ENCODE measurements at places on chromosomes 13 and 19. TPM values are rescaled to one million over a fixed set of nuclear protein-coding genes. Genes with fewer than 3 reads are reported as not detected.
A peak's percentile ranks its signal among the peaks of the same experiment; 100 is the strongest.

COG6 gene
- total RNA-seq: 38.7 TPM

SRRM5 gene
- 0.35 TPM for total RNA-seq

DNA sequence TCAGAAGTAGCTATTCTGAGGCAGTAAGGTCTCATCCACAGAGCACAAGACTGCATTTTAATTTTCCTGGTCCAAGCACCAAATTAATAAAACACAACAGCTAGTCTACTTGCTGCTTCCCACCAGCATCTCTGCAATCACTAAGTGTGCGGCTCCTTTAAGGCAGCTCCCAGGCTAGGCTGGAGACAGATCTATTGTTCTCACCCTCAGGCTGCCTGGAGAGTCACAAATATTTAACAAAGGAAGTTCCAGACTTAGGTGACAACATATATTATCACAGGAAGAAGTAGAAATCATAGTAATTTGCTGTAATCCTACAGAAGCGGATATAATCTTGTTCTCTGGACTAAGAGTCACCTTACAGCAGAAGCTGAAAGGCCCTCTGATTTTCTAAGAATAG, 2.2 kb upstream of the EID2 start:
- no peaks in the 10 kb centered on the region for H3K36me3 ChIP-seq
- peaks cover 27% of the 10 kb centered on the region for H3K27me3 ChIP-seq
- peaks cover 20% of the 10 kb centered on the region for H3K4me1 ChIP-seq
- H3K27ac ChIP-seq: no peak overlapping the region
- peak; percentile 15 for DNase-seq
- H3K4me3 ChIP-seq: no peak overlapping the region

GRCh38 chr19:54209811-54210494, 9.3 kb downstream of the RPS9 start:
- H3K27ac ChIP-seq: peak overlapping the region; percentile 68
- no peak overlapping the region for H3K4me3 ChIP-seq
- peaks cover 20% of the 10 kb centered on the region for H3K36me3 ChIP-seq
- no peaks in the 10 kb centered on the region for H3K27me3 ChIP-seq
- H3K4me1 ChIP-seq: peaks cover 48% of the 10 kb centered on the region

GRCh38 chr13:62643799-62644524, 1228.3 kb upstream of the PCDH20 start:
- H3K36me3 ChIP-seq: no peaks in the 10 kb centered on the region
- H3K27ac ChIP-seq: no peak overlapping the region
- no peaks in the 10 kb centered on the region for H3K4me1 ChIP-seq
- H3K4me3 ChIP-seq: no peak overlapping the region

SYNE4 gene
- total RNA-seq: 0.55 TPM

DNA sequence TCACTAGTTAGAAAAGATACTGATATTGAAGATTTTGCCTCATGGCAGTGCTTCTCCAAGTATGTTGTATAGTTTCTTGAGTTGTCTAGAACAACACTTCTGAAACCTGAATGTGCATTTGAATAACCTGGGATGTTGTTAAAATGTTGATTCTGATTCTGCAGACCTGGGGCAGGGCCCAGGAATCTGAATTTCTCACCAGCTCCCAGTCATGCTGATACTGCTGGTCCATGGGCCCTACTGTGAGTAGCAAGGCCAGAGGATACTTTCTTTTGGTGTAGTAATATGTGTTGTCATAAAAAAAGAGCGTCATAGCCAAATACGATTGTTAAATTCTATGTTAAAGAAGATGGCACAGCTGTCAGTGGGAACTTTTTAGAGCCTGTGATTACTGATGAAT, 41.6 kb upstream of the C1QTNF9 start:
- H3K4me3 ChIP-seq: no peak overlapping the region
- no peak overlapping the region for H3K27ac ChIP-seq
- H3K27me3 ChIP-seq: no peaks in the 10 kb centered on the region
- DNase-seq: no peak

DNA sequence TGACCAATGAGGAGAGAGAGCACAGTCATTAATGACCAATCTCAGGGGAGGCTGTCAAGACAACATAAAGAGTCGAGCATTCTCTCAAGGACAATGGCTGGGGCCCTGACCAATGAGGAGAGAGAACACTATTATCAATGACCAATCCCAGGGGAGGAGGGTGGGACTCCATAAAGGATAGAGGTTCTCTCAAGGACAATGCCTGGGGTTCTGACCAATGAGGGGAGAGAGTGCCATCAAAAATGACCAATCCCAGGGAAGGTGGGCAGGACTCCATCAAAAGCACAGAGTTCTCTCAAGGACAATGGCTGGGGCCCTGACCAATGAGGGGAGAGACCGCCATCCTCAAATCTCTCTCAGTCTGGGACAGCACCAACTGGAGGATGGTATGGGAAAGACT, 3.3 kb upstream of the KLK11 start:
- no peak overlapping the region for H3K4me3 ChIP-seq
- H3K36me3 ChIP-seq: no peaks in the 10 kb centered on the region
- H3K27me3 ChIP-seq: no peaks in the 10 kb centered on the region
- no peaks in the 10 kb centered on the region for H3K4me1 ChIP-seq
- no peak overlapping the region for H3K27ac ChIP-seq

ASF1B gene
- total RNA-seq: 4.5 TPM

ZNF763 gene
- total RNA-seq: 4.3 TPM

DNA sequence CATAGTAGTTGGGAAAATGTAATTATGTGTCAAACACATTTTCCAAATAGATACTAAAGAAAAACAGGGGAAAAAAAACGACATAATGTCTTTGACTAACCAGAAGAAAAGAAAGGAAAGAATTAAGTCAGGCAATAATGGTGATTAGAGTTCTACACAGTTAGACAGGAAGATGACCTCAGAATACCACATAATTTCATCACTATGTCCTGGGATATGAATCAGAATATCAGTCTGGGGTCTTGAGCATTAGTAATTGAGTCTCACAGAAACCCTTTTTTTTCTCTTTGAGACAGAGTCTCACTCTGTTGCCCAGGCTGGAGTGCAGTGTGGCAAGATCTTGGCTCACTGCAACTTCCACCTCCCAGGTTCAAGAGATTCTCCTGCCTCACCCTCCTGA, 503.4 kb downstream of the SLITRK1 start:
- no peak overlapping the region for H3K4me3 ChIP-seq
- H3K27me3 ChIP-seq: no peaks in the 10 kb centered on the region
- H3K4me1 ChIP-seq: peaks cover 7% of the 10 kb centered on the region
- DNase-seq: no peak

IRS2 gene
- total RNA-seq: 52.3 TPM

DNA sequence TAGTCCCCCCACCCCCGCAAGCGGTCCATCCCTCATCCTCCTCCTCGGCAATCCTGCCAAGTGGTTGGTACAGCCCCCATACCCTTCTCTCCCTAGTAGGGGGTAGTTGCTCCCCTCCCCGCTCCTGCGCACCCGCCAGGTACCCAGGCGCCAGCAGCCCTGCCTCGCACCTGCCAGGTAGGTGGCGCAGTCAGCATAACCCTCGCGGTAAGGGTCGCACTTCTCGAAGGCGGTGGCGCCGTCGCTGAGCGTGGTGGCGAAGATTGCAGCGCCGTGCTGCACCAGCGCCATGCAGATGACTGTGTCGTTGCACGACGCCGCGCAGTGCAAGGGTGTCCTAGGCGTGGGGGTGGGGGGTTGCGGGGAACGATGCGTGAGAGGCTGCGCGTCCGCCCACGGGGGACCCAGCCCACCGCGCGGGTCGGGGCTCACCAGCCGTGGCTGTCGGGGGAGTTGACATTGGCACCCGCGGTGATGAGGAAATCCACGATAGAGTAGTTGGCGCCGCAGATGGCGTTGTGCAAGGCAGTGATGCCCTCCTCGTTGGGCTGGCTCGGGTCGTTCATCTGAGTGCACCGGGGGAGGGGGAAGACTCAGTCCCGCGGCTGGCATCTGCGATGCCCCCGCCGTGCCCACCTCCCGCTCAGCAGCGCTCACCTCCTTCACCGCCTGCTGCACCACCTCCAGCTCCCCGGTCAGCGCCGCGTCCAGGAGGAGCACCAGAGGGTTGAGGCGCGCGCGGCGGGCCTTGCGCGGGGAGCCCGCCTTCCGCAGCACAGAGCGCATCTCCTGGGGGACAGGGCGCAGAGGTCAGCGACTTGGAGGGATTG, 15.2 kb upstream of the ERCC2 start:
- H3K27ac ChIP-seq: no peak overlapping the region
- H3K36me3 ChIP-seq: peaks cover 1% of the 10 kb centered on the region
- no peaks in the 10 kb centered on the region for H3K27me3 ChIP-seq
- DNase-seq: no peak
- peaks cover 2% of the 10 kb centered on the region for H3K4me1 ChIP-seq

DNA sequence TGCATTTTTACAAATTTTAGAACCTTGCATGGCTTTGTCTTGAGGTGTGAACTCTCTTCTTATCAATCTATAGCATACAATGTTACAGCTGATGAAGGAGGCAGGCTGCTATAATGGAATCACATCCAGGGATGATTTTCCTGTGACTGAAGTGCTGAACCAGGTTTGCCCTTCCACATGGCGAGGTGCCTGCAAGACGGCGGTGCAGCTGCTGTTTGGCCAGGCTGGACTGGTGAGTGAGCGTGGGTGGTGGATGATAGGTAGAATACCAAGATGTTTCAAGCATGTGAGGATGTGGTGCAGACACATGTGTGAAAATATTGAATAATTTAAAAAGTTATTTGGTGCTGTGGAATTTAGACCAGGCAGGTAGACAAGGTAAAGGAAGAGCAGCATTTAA, 34.9 kb upstream of the GPI start:
- no peaks in the 10 kb centered on the region for H3K27me3 ChIP-seq
- H3K27ac ChIP-seq: no peak overlapping the region
- no peak for DNase-seq
- H3K4me3 ChIP-seq: no peak overlapping the region
- H3K36me3 ChIP-seq: peaks cover 48% of the 10 kb centered on the region

DNA sequence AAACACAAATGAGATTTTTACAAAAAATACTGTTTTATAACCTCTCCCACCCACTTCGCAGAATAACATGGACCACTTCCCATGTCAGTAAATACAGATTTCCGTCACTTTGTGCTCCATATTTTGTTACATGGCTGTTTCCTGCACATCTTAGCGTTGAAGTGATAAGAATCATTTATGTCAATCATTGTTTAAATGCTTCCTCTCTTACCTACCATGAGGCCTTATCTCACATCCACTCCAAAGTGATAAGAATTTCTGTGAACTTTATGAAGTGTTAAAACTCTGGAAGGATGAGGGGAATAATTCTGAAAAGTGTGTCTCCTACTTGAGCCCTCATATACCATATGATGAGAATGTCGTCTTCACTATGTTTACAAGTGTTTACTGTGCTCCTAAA, 36.6 kb upstream of the IL17D start:
- H3K36me3 ChIP-seq: peaks cover 8% of the 10 kb centered on the region
- no peak overlapping the region for H3K27ac ChIP-seq
- DNase-seq: no peak
- peaks cover 1% of the 10 kb centered on the region for H3K4me1 ChIP-seq
- no peaks in the 10 kb centered on the region for H3K27me3 ChIP-seq

IQCN gene
- total RNA-seq: 6.9 TPM

DNA sequence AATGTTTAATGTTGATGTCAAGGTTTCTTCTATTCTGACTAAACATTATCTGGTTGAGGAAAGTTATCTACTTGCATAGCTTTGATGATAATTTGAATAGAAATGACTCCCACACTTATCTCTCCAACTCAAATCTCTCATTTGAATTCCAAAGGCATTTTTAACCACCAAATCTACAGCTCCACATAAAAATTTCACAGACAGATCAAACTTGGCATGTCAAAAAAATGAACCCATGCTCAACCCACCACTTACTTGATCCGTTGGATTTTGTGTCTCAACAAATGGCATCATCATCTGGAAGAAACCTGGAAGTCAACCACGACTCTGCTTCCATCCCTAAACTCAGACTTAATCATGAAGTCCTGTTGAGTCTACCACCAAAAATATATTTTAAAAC, 1050.4 kb downstream of the EFNB2 start:
- no peak for DNase-seq
- peaks cover 4% of the 10 kb centered on the region for H3K36me3 ChIP-seq
- H3K27ac ChIP-seq: no peak overlapping the region
- H3K4me3 ChIP-seq: no peak overlapping the region
- H3K27me3 ChIP-seq: no peaks in the 10 kb centered on the region

DNA sequence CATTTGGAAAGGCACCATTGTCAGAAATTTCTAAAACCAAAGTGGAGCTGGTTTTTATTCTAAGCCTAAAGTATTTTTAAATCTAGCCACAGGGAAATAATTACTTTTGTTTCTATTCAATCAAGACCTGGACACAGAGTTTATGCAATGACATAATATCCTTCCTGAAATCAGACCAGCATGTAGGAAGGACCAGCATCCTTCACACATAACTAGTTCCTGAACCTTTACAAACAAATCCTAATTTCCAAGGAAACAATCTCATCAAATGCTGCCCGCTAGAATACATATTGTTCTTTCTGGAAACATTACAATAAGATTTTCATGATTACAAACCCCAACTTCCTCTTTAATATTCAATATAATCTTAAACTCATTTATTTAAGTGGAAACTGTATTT, 1.5 kb downstream of the STARD13 start:
- H3K27ac ChIP-seq: peak overlapping the region; percentile 99
- H3K36me3 ChIP-seq: peaks cover 10% of the 10 kb centered on the region
- H3K4me1 ChIP-seq: peaks cover 55% of the 10 kb centered on the region
- no peaks in the 10 kb centered on the region for H3K27me3 ChIP-seq

GRIN3B gene
- 0.46 TPM for total RNA-seq

- peaks cover 23% of the 10 kb centered on the region for H3K36me3 ChIP-seq
- H3K4me3 ChIP-seq: peak within 1 kb of the TSS; percentile 92
- no peaks in the 10 kb centered on the region for H3K27me3 ChIP-seq
- H3K27ac ChIP-seq: peak within 1 kb of the TSS; percentile 96
- peak; percentile 95 for DNase-seq
These were observed at the start of gene ZNF625 for GRCh38 chr19:12156223-12157058. Gene ZNF625, minus strand, starts transcription at chr19:12156734. Its CDS starts 176 bp downstream, at chr19:12156558.

DNA sequence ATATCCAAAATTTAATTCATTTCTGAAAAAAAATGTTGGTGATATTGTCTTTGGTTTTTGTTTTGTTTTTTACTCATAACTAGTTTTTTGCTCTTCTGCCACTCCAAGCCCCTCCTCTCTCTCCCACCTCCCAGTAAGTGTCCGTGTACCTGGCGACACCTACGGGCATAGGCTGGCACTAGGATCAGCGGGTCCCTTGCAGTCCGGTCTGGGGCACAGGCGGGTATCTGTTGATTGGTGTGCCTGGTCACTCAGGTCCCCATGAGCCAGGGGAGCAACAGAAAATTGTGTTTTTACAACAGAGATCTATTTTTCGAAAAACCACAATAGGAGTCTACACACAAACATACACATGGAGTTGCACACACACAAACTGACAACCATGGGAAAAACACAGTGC, 104.8 kb downstream of the ZIC5 start:
- DNase-seq: no peak
- H3K36me3 ChIP-seq: no peaks in the 10 kb centered on the region
- H3K27me3 ChIP-seq: peaks cover 8% of the 10 kb centered on the region
- H3K4me1 ChIP-seq: no peaks in the 10 kb centered on the region
- no peak overlapping the region for H3K27ac ChIP-seq
- H3K4me3 ChIP-seq: no peak overlapping the region

DNA sequence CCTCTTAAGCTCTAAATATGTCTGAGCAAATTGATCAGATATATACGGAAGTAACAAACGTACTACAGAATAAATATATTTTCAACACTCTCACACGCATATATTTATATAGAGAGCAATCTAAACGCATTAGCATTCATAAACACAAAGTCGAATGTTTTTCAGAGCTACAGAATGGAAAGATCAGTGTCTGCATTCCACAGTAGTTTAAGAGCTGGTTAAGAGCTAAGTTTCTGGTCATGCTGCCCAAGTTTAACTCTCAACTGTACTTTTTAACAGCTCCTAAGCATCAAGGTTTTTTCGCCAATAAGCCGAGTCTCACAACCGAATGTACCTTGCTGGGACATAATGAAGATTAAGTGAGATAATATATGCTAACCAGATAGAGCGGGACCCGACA, 36.7 kb upstream of the RAP2A start:
- no peaks in the 10 kb centered on the region for H3K27me3 ChIP-seq
- DNase-seq: no peak
- no peak overlapping the region for H3K27ac ChIP-seq
- peaks cover 10% of the 10 kb centered on the region for H3K36me3 ChIP-seq
- no peaks in the 10 kb centered on the region for H3K4me1 ChIP-seq

CEACAM8 gene
- not detected for total RNA-seq

Data from osteocyte (in vitro differentiated cells).